ENCODE measurements at places on chromosomes 12 and 14. TPM values are rescaled to one million over a fixed set of nuclear protein-coding genes. Genes with fewer than 3 reads are reported as not detected.

GRIN2B gene
- total RNA-seq: not detected

KLHL33 gene
- not detected for total RNA-seq

CNTN1 gene
- total RNA-seq: 45.0 TPM

AQP5 gene
- total RNA-seq: not detected

LRFN5 gene
- total RNA-seq: 0.95 TPM

Data from NCI-H460 (cell line).